Activated CD4-positive, alpha-beta T cell treated with anti-CD3 and anti-CD28 coated beads, Interleukin-2, amount 50 U/mL, for 16 hours (primary cell): ENCODE measurements at places on chromosomes 4 and X.
A peak's percentile ranks its signal among the peaks of the same experiment; 100 is the strongest.

- DNase-seq: peak; percentile 47
These were observed 258.1 kb upstream of the NEIL3 start for GRCh38 chr4:177051473-177052060.

- no peak for DNase-seq
These were observed 160.2 kb downstream of the PALLD start for GRCh38 chr4:168656946-168657473.

- no peak for DNase-seq
These were observed 31.5 kb downstream of the HS3ST1 start for GRCh38 chr4:11397146-11397545.

DNA sequence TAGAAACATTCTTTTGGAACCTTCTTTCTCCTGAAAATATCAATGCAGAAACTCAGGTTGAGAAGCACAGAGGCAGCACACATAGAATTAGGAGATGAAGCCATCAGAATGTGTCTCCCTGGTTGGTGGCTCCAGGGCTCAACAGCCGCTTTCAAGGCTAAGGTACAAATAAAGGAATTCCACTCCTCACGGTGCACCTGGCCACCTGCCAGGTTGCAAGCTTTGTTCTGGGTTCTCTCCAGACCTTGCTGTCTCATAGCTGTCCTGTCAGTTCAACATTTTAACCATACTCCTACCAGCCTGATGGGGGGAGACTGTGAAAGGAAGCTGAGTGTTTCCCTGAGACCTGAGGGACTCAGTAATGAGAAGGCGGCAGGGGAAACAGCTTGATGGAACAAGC is 96.3 kb upstream of the HPF1 start:
- DNase-seq: no peak

- no peak for DNase-seq
These were observed 65.5 kb downstream of the KIT start for GRCh38 chr4:54723220-54723619.

DNA sequence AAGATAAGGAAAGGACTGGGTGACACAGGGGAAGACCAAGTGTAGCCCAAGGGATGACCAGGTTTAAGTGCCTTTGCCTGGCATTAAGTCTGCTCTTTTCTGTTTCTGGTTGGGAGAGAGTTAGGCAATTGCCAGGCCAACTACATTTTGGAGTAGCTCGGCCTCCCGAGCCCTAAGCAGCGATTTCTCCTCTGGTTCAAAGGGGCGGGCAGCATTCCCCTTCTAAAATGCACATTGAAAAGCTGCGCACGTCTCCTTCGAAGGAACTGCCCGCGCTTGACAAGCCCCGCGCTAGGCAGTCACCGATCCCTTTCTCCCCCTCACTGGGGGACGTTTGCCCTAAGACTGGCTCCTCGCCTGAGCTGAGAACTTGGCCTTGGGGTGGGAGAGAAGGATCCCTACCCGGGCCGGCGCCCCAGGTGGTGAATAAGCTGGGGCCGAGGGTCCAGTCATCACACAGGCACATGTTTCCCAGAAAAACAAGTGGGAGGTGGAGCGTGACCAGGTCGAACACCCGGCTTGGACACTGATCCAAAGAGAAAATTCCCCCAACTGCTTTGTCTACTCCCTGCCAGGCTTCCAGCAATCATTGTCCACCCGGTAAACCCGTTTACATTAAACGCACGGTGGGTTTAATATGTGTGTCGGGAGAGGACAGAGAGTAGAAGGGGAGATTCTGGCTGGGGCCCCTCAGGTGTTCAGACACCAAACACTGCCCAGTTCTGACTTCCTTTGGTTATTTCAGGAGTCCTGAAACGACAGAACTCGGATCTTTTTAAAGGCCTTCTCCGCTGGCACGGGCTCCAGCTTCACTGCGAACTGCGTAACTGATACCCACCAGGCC is 4.0 kb downstream of the ARX start:
- no peak for DNase-seq

GRCh38 chr4:124883632-124884031 is 171.1 kb upstream of the ANKRD50 start:
- DNase-seq: no peak

- DNase-seq: no peak
These were observed 106.2 kb downstream of the PRRG1 start for GRCh38 chrX:37455381-37455780.

GRCh38 chrX:125681058-125681457 is 361.4 kb downstream of the TEX13C start:
- no peak for DNase-seq

DNA sequence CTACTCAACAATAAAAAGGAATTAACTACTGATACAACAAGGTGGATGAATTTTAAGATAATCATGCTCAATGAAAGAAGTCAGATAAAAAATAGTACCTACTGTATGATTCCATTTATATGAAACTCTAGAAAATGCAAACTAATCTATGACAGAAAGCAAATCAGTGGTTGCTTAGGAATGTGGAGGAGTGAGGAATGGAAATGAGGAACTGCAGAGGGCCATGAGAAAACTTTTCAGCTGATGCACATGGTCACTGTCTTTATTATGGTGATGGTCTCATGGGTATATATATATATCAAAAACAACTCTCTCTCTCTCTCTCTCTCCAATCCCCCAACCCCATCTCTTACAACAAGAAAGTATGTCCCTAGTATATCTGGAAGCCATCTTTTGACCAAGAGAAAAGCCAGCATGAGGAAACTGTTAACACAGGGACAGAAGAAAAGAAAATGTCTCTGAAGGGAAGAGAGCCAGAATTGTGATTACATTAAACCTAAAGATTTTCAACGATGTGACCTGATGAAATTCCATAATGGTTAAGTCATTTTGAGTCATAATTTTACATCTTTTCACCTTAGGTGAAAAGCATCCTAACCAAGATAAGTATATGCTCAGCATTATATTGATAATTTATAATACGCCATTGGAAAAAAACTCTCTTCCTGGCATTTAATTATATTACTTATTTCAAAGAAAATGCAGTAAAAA is 8.5 kb upstream of the NFKB1 start:
- DNase-seq: no peak

DNA sequence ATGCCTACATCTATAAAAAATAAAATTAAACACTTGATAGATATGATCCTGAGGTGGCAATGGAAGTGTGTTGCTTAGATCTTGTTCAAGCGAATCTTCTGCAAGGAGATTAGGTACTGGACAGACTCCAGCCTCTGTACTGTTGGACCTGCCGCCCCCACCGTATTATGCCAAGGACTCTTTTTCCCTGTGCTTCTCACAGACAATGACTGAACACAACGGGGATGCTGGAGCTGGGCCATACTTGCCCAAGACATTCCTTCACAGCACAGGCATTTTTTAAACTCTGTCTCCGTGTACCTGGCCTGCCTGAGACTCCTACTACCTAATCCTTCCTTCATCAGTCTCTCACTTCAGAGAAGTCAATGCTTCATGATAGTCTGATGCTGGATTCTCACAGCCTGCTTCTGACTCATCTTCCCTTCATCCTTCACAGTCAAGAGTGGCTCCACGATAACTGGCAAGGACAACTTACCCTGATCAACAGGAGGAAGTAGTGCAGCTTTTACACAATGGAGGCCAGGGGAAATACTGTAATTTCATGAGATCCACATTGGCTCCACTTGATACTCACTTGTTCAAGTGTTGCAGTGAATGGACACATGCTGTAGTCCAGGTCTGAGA is 754.6 kb upstream of the AGA start:
- no peak for DNase-seq

GRCh38 chr4:804804-805203 is 21.1 kb downstream of the CPLX1 start:
- no peak for DNase-seq

DNA sequence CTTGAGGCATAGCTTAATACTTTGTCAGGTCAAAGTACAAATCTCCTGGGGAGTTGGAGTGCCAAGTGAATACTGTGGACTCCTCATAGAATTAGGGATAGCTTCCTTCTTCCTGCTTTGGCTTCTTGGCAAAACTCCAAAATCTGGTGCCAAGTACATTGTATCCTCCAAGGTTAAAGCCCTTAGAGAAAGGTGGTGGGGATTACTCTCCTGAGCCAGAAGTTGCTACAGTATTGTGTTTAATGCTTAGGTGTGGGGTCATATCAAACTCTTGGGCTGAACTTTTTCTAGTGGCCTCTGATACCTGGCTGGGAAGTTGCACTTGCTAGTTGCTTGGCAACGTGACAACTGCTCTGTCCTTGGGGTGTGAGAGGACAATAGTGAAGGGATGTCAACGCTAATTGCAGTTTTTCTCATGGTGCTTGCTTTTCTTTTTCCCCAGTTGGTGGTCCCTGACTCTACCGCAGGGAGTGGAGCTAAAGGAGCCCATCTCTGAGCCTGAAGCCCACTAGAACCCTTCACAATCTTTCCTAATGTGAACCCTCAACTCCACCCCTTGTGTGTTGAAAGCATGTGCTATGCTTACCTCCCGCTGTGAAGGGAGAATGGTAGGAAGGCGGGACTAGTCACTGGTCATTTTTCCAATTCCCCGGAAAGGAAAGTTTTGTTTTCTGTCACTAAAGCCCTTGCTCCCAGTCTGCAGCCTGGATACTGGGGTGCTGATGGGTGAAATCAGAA is 35.5 kb downstream of the DLG3 start:
- no peak for DNase-seq

DNA sequence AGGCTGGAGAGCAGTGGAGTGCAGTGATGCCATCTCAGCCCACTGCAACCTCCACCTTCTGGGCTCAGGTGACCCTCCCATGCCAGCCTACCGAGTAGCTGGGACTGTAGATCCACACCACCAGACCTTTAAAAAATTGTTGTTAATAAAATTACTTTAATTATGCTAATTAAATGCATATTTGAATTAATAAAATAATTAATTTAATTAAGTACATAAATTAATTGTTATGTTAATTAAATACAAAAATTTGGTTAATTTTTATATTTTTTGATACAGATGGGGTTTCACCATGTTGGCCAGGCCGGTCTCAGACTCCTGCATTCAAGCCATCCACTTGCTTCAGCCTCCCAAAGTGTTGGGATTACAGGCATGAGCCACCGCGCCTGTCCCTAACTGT is 12.6 kb upstream of the RAPGEF2 start:
- DNase-seq: no peak

DNA sequence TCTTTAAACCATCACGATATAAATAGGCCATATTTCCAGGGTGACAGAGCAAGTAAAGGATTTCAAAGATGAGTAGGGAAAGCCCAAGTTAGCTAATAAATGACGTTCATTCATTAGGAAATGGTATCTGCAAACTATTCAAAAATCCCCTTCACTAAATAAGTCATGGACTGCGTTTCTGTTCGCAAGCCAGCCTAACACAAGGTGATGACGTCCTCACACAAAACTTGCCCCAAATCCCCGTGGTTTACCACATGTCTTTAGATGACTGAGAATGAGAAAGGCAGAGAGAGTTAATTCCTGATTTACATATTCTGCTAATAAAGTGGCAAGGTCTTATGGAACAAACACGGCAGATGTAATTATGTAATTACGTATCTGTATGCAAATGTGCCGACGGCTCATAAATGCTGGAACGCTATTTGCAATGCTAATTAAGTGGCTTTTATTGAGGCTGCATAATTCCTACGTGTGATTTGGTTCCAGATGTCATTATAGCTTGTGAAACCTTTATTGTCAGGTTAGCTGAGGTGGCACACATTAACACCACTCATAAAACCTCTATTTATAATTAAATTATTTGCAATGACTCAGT is 437.7 kb upstream of the FRG1 start:
- peak; percentile 34 for DNase-seq

DNA sequence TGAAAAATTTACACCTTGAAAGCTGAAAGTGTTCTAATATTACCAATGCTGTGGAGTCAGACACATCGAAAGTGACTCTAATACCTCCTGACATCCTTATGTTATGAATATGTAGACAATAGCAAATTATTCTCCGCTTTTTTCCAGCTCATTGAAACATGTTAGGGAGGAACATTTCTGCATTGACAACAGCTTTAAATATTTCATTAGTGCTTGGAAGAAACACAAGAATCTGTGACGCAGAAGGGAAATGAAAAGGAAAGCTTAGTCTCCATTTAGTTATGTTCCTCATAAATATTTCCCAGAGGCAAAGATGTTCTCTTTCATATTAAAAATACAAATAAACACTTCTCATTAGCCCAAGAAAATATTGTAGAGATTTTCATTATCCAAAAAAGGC is 55.8 kb upstream of the CD99 start:
- no peak for DNase-seq
